ENCODE measurements at places on chromosomes 1 and 21.

GRCh38 chr1:173095632-173096031 is 44.9 kb upstream of the TNFSF18 start:
- DNase-seq = no peak

GRCh38 chr1:205594846-205595245 is 37.0 kb downstream of the ELK4 start:
- DNase-seq = no peak

DNA sequence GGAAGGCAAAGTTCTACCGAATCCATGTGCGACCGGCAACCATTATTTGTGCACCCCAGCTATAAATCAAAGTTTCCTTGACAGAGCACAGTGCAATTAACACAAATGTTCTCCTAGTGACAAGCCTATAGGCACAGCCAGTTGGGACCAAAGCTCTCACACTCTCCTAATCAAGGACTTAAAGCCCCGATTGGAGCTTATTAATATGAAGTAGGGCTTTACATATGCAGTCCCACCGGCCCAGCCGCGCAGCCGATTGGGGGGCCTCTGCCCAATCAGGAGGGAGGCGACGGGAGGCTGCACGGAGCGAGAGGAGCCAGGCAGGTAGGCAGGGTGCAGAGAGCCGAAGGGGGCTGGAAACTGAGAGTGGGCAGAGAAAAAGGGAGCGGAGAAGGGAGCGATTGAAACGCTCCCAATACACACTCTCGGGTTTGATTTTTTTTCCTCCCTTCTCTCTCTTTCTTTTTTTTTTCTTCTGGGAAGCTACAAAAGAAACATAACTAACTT is at the start of gene ESRRG:
Gene ESRRG (minus strand): TSS at position 156 of the 507 bp plus-strand sequence. CDS start 130 bp downstream, at position 26.
- DNase-seq = no peak

DNA sequence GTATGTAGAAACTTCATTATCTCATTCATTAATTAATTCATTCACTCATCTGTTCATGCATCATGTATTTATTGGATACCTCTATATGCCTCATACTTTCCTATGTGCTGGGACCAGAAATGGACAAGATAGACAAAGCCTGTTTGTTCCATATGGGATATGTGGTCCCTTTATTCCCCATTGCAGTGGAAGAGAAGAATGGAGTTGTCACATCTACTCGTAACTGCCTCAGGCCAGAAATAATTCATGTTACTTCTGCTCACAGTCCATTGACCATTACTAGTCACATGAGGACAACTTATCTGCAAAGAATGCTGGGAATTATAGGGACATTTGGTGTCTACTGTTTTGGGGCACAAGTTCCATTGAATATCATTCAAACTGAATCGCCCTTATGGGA is 327.8 kb downstream of the MATN1 start:
- DNase-seq = no peak

DNA sequence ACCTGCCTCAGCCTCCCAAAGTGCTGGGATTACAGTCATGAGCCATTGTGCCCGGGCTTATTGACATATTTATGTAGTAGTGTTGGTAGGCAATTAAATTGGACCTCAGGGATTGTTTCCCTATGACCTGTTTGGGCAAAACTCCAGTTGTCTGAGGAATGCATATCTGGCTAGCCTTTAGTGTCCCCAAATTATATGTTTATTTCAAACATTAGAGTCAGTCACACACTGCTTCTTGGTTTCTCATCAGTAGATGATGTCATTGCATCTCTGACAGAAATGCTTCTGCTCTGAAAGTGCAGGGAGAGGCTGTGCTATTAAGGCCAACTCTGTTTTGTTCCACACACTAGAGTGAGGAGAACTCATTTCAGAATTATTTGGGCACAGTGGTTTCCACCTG is 12.5 kb downstream of the PIP5K1A start:
- DNase-seq = no peak

DNA sequence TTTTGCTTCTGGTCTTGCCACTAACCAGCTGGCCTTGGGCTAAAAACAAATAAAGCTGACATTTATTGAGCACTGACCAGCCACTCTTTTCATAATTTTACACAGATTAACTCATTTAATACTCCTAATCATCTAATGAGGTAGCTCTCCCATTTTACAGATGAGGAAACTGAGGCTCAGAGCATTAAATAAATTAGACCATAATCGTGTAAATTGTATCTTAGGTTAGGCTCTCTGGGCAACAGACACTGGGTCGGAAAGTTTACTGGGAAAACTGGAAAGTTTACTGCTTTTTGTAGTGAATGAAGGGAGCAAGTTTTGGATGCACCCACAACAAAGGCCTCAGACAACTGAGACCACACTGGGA is 7.3 kb downstream of the BMP8B start:
- no peak for DNase-seq

DNA sequence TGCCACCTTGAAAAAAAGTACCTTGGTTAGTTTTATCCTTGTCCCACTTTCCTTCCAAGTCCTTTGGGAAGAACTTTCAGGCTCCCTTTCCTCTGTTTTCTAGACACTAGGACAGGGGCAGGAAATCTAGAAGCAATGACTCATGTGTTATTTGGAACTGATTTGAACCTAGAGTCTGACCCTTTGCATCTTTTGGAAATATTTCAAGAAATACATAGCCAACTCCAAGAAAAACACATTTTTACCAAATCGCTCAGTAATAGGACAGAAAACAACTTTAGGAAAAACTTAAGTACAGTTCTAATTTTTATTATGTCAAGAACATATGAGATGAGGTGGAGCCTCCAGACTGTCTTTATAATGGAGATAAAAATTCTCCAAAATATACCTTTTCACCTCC is 292.4 kb downstream of the PTBP2 start:
- DNase-seq = no peak

DNA sequence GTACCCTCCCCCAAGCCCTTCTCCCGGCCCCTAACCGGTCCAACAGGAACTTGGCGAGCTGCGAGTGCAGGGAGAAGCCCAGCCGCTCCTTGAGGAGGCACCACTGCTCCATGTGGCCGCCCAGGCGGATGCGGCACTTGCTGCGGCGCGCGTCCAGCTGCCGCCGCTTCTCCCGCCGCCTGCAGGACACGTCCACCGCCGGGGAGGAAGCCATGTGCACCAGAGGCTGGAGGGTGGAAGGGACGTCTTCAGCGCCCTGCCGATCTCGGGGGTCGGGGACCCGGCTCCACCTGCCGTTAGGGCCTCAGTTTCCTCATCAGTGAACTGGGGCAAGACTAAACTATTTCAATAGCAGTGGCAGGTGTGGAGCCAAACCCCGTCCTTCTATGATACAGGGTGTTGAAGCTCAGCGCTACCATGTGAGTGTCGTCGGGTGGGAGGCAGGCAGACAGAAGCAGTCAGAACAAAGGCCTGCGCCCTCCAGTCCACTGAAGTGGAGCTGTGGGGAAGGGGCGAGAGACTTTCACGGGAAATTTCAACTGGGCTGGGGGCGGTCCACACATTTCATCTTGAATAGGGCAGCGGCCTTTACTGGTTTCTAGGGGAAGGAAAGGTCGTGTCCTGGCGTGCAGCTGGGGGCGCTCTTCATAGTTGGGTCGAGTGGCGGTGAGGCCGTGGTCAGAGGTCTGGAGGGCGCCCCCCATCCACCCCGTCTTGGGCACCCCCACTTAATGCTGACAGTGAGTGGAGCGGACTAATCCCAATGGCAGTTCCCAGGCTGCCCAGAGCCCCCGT is 592 bp downstream of the ZNF692 start:
- DNase-seq = peak; percentile 53

DNA sequence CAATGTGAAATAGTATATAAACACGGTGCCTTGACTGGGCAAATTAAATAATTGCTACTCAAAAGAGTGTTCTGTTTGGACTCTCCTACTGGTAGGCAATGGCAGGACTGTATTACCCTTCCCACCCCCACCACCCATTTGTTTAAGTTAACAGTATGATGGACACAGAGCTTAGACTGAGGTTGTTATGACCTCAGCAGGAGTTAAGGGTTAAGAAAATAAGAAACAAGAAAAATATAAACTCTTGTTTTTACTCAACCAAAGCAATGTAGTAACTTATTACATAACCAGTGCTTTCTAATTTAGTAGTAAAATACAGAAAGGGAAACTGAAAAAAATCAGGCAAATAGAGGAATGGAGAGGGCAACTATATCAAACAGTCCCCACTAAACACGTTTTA is 19.9 kb upstream of the SERPINC1 start:
- no peak for DNase-seq

DNA sequence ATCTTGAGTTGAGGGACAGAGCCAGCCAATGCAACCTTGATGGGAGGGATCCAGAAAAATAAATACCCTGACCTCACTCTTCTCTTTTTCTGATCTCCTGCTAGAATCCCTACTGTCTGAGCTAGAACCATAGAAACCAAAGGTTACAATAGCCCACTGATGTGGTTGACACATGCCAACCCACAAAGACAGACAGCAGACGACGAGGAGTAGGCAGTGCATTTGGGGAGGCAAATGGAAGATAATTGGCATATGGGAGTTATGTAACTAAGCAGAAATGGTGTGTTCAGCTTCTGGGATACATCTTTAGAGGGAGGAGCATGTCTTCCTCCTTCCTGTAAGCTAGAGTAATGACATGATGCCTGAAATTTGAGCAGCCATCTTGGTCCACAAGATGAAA is 171.7 kb upstream of the FGGY start:
- no peak for DNase-seq

- no peak for DNase-seq
Observed at GRCh38 chr1:101365878-101366277, 129.1 kb downstream of the S1PR1 start.

DNA sequence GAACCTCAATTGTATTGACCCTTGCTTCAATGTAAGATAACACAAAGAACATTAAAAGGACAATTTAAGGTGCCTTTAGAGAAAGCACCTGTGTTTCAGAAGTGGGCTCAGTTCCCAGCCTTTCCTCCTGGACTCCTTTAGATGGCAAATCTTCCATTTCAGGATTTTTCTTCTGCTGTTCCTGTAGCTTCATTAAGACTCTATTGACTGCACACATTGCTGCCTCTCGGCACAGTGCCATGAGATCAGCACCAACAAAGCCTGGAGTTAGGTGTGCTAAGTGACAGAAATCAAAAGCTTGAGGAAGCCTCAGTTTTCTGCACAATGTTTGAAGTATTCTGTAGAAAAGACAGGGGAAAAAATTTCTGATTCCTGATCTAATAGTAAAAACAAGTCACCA is 40.6 kb downstream of the NVL start:
- no peak for DNase-seq

DNA sequence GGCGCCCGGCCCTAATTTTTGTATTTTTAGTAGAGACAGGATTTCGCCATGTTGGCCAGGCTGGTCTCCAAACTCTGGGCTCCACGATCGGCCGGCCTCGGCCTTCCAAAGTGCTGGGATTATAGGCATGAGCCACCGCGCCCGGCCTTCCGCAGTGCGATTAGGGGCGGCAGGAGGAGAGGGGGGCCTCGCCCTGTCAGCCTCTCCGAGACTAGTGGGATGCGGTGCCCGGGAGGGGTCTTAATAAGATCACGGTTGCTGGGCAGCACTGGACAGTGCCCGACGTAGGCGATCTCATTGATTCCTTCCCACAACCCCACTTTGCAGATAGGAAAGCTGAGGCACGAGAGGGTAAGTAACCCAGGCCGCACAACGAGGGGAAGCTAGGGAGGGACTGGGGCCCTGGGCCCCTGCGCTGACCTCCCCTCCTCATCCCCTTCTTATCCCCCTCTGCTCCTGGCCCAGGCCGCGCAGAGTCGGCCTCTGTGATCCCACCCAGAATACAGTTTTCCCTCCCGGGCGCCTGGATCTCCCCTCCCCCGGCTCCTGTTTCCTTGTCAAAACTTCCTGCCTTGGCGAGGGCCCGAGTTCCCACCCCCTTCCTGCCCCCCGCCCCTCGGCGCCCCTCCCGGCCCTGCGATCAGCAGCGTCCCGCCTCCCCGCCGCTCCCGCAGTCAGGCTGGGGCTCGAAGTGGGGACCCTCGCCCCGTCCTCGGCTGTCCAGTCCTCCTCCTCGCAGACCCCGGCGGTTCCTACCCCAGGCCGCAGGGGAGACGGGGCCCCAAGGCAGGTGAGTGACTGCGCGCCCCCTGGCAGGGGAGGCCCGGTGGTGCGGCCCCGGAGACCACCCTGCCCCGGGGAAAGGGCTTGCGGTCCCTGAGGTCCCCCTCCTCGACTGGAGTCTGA is at the start of gene PEAR1:
Gene PEAR1 (plus strand): TSS at position 671 of the 906 bp plus-strand sequence. CDS start 10,209 bp downstream, outside the sequence.
- no peak for DNase-seq

- no peak for DNase-seq
Observed at GRCh38 chr1:12530462-12531178, 87.4 kb downstream of the DHRS3 start.

DNA sequence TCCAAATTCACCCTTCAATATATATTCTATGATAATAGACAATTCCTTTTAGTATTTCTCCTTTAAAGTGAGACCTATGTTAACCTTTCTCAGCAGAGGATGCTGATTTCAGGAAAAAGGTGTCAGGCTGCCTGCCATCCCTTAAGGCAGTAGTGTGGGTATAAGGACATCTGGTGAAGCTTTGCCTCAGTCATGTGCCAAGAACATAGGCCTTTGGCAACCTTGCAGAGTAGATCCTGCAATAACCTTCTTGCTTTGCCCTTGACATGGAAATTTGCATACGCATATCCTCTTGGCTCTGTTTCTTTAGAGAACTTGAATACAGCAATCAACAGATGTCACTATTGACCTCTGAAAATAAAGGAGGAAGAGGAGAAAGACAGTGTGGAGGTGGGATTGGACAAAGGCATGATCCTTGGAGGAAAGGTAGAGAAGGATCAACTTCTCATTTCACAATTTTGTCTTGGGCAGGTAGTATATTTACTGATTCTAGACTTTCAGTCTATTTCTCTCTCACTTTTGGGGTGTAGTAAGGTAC is 21.1 kb upstream of the ZRANB2 start:
- no peak for DNase-seq

GRCh38 chr1:207404849-207405525 is 49.1 kb upstream of the CR2 start:
- DNase-seq = no peak

DNA sequence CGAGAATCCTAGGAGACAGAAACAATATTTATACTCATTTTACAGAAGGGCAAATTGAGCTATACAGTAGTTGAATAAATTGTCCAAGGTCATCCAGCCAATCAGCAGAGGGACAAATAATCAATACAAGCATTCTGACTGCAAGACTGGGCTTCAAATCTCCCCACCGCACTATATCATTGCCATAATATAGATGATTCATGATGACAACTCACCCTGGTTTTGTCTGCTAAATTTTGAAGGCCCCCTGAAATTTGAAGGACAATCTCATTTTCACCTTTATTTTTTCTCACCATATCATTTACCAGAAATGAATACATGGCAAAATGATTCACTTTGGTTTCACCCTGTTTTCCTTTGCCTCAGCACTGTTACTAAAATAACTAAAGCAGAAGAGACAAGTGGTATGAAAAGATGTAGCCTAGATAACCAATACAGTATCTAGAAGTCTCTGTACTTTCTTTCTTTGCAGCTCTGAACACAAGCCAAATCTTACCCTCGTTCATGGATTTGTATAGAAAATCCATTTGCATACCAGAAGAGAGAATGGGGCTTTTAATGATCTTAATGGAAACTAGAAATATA is 292.5 kb downstream of the TTLL7 start:
- DNase-seq = no peak

GRCh38 chr1:119007670-119008482 is 19.7 kb upstream of the TBX15 start:
- no peak for DNase-seq

GRCh38 chr21:45001134-45002095 is 61.6 kb downstream of the SLX9 start:
- no peak for DNase-seq

- no peak for DNase-seq
Observed at GRCh38 chr1:168693197-168693871, 35.7 kb downstream of the DPT start.
